ENCODE measurements at places on chromosomes 3 and 15. TPM values are rescaled to one million over a fixed set of nuclear protein-coding genes. Genes with fewer than 3 reads are reported as not detected.

GRCh38 chr3:48445277-48445882 lies 1.2 kb upstream of the ATRIP start:
- DNase-seq = no peak

DNA sequence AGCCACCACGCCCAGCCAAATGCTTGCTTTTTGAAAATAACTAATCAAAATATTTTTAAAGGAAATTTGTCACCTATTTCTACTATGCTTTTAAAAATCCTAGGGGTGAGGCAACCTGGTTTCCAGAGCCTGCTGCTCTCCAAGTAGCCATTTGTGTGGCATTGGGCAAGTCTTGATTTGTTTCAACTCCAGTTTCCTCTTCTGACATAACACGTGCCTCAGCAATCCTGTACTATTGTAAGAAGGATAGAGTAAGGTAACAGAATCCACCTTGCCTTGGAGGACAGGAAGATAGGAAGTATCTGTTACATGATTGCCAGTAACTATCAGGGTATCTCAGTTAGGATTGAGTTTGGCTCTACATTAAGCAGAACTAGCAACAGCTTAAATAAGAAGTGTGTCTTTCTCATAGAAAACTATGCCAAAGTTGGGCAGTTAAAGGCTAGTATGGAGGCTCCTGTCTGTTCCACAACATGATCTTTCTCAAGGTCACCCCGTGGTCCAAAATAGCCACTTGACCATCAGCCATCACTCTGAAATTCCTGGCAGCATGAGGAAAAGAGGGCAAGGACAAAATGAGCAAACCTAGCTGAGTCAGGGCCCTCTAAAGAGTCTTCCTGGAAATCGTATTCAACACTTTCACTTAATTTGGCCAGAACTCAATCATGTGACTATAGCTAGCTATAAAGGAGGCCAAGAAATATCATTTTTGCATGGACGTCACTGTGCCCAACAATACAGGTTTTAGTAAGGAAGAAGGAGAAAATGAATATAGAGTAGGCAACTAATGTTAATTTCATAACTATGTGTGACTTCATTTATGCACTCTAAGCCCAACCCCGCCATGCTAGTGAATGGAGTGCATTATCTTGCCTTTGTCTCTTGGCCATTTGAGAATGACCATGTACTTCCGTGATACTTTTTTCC lies 66.1 kb downstream of the HMG20A start:
- no peak for DNase-seq

- no peak for DNase-seq
Observed at GRCh38 chr3:60217156-60217911, 1033.9 kb downstream of the FHIT start.

DNA sequence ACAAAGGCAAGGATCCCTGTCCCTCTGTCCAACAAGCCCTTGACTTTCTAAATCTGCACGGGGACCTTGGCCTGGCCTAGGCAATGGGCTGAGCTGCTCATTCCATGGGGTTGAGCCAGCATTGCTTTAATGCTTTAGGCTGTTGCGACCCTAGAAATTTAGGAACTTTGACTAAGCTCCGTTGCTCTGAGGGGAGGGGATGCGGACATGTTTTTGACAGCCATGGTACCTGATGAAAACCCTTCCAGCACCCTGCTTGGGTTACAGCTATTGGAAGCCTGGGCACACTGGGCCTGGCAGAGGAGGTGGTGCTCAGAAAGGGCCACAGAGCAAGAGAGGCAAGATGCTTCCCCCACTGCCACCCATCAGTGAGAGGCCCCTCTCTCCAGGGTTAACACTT lies 37.1 kb downstream of the SYNM start:
- no peak for DNase-seq

GRCh38 chr3:124333931-124334640 lies 342.2 kb upstream of the ROPN1 start:
- no peak for DNase-seq

DNA sequence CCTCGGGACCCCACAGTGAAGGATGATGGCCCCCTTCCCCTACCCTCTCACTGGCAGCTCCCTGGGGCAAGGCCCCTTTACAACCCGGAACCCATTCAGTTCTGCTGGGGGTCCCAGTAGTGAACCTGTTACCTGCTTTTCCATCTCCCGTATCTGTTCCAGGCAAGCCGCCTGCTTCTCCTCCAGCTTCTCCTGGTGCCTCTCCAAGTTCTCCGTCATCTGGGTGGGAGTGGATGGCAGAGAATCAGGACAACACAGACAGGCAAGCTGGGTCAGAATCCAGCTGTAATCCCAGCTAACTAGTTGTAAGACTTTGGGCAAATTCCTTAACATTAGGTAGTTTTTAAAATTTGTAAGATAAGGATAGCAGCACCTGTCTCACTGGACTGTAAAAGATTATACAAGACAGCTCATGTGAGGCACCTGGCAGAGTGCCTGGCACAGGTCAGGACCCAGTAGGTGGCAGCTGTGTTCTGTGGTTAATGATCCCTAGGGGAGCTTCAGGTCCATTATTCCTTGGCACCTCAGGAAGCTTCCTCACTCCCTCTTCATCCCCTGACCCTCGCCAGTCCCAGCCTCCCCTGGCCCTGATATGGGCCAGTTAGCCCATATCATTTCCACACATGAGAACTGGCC lies 6.4 kb upstream of the ANKRD63 start:
- peak; percentile 46 for DNase-seq

DNA sequence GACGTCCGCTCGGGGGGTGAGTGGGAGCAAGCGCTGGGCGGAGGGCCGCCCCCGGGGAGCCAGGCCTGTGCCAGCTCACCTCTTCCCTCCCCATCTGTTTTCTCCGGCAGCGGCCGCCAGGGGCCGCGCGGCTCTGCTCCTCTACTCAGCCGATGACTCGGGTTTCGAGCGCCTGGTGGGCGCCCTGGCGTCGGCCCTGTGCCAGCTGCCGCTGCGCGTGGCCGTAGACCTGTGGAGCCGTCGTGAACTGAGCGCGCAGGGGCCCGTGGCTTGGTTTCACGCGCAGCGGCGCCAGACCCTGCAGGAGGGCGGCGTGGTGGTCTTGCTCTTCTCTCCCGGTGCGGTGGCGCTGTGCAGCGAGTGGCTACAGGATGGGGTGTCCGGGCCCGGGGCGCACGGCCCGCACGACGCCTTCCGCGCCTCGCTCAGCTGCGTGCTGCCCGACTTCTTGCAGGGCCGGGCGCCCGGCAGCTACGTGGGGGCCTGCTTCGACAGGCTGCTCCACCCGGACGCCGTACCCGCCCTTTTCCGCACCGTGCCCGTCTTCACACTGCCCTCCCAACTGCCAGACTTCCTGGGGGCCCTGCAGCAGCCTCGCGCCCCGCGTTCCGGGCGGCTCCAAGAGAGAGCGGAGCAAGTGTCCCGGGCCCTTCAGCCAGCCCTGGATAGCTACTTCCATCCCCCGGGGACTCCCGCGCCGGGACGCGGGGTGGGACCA lies 632 bp upstream of the CRELD1 start:
- no peak for DNase-seq

Gene MORC1
- total RNA-seq = not detected

DNA sequence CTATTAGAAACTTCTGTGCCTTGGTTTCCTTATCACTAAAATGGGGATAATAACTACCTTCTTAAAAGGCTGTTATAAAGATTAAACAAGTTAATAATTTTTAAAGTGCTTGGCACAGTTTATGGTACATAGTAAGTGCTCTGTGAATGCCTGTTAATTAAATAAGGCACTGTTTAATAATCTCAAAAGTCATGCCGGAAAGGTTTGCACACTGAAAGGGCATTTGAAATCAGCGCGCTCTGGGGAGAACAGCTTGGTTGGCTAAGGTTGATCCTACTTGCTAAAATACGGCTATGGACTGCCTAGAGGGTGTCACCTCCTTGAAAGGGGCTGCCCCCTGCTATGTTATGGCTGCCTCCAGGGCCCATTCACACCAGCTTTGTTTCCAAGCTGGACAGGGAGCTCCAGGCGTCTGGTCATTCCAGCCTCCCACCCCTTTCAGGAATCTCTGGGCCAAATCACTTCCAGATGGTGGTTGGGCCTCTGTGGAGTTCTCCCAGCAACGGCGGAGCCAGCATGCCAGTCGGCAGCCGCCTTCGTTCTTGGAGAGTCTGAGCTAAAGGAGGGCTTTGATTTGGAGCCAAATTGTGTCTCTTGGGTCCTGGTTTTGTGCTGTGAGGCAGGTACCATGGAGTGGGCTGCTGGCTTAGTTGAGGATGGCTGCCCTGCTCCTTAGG lies 5.9 kb downstream of the FLNB start:
- DNase-seq = no peak

GRCh38 chr3:135632556-135633065 lies 332.9 kb upstream of the PPP2R3A start:
- no peak for DNase-seq

- no peak for DNase-seq
Observed at GRCh38 chr15:73273181-73274002, 95.4 kb downstream of the HCN4 start.

Gene FXR1
- total RNA-seq = 114 TPM

- no peak for DNase-seq
Observed at GRCh38 chr15:72058585-72058984, 59.4 kb downstream of the MYO9A start.

GRCh38 chr3:61269435-61269834 lies 18.2 kb upstream of the FHIT start:
- no peak for DNase-seq

Gene SCAANT1
- total RNA-seq = not detected

- DNase-seq = no peak
Observed at GRCh38 chr3:107142171-107142570, 235.1 kb upstream of the CCDC54 start.

Measured in epithelial cell of proximal tubule (primary cell).